ENCODE measurements at places on chromosomes 1 and 21.

- H3K36me3 ChIP-seq, result no peaks in the 10 kb centered on the region
- no peak overlapping the region for H3K27ac ChIP-seq
- DNase-seq, result no peak
- no peak overlapping the region for H3K4me3 ChIP-seq
- no peaks in the 10 kb centered on the region for H3K27me3 ChIP-seq
- no peaks in the 10 kb centered on the region for H3K4me1 ChIP-seq
These were observed 485.3 kb upstream of the NFIA start for GRCh38 chr1:60596791-60597750.

GRCh38 chr1:83055391-83056170 lies 943.4 kb downstream of the TTLL7 start:
- no peak overlapping the region for H3K4me3 ChIP-seq
- H3K36me3 ChIP-seq, result no peaks in the 10 kb centered on the region
- H3K27me3 ChIP-seq, result no peaks in the 10 kb centered on the region
- DNase-seq, result no peak
- no peak overlapping the region for H3K27ac ChIP-seq

- no peaks in the 10 kb centered on the region for H3K27me3 ChIP-seq
- DNase-seq, result no peak
- H3K4me1 ChIP-seq, result peaks cover 30% of the 10 kb centered on the region
- H3K27ac ChIP-seq, result no peak overlapping the region
These were observed 13.5 kb upstream of the TNFRSF8 start for GRCh38 chr1:12049616-12050015.

DNA sequence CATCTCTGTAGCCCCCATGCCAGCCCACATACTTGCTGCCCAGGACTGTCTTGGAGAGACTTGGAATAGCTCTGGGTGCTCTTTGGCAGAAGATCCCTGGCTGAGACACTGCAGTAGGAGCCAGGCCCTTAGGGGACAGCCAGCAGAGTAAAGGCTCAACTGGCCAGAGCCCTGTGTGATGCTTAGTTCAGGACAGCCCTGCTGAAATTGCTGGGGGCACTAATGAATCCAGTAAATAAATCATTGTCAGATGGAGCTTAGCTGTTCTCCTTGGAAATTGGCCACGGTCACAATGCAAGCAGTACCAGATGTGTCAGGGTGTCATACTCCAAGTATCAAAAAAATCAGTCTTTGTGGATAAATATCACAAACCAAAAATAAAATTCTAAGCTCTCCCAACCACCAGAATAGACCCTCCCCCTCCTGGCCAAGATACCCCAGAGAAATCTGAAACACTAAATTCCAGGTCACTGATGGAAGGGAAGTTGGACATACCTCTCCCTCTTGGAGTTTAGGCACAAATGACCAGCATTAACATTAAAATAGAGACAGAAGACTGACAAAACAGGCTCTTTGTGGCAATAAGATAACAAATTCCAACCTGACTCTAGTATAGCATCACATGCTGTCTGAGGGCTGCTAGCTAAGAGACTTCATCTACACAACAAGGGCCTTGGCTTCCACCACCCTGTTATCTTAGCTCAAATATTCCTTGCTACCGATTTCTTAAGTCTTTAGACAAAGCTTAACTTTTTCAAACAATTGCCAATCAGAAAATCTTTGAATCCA lies 83.2 kb upstream of the DNAH14 start:
- no peaks in the 10 kb centered on the region for H3K27me3 ChIP-seq
- H3K27ac ChIP-seq, result no peak overlapping the region
- no peak for DNase-seq
- H3K36me3 ChIP-seq, result no peaks in the 10 kb centered on the region
- no peaks in the 10 kb centered on the region for H3K4me1 ChIP-seq

- peaks cover 11% of the 10 kb centered on the region for H3K4me1 ChIP-seq
- H3K27ac ChIP-seq, result peak overlapping the region; percentile 97
- no peaks in the 10 kb centered on the region for H3K27me3 ChIP-seq
- DNase-seq, result peak; percentile 73
These were observed 1.3 kb downstream of the DENND4B start for GRCh38 chr1:153945131-153945794.
